ENCODE measurements at places on chromosomes 7 and 10. TPM values are rescaled to one million over a fixed set of nuclear protein-coding genes. Genes with fewer than 3 reads are reported as not detected.

- DNase-seq: no peak
Observed at GRCh38 chr10:86700851-86701617, 32.7 kb downstream of the LDB3 start.

DNA sequence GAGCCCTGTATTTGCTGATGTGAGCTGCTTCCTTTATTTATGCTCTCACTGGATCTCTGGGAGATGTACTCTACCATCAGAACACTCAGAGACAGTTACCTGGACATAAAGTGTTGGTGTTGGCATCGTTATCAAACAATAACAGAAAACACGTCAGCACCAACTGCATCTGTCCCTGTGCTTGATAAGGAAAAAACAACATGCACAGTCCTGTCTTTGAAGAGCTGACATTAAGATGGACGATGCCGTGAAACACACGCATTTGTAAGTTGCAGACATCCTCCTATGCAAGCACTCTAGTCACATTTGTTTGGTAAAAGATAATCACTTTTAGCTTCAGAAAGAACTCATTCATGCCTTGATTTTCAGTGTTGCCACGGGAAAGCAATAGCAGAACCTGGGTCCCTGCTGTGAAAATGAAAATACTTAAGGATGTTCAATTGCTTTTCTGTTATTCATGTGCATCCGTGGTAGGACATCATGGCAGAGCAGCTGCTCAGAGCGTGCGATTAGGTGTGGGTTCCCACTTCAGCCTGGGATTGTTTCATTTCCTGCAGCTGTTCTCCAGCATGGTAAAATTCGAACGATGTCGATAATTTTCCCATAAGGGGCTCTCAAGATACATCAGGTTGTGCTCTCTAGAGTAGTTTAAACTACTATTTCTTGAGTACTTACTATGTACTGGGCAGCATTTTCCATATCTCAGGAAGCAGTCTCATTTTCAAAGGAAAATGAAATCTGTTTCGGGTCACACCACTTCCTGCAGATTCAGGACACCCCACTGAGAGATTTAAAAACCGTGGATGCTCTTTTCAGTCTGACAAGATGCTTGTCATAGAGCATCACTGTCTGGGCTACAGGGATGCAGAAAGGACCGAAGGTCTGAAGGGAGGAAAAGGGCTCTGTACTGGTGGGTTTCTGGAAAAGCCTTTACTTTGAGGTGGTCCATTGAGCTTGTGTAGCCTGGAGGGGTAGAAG is 248.7 kb downstream of the CAMK1D start:
- DNase-seq: peak; percentile 87

DNA sequence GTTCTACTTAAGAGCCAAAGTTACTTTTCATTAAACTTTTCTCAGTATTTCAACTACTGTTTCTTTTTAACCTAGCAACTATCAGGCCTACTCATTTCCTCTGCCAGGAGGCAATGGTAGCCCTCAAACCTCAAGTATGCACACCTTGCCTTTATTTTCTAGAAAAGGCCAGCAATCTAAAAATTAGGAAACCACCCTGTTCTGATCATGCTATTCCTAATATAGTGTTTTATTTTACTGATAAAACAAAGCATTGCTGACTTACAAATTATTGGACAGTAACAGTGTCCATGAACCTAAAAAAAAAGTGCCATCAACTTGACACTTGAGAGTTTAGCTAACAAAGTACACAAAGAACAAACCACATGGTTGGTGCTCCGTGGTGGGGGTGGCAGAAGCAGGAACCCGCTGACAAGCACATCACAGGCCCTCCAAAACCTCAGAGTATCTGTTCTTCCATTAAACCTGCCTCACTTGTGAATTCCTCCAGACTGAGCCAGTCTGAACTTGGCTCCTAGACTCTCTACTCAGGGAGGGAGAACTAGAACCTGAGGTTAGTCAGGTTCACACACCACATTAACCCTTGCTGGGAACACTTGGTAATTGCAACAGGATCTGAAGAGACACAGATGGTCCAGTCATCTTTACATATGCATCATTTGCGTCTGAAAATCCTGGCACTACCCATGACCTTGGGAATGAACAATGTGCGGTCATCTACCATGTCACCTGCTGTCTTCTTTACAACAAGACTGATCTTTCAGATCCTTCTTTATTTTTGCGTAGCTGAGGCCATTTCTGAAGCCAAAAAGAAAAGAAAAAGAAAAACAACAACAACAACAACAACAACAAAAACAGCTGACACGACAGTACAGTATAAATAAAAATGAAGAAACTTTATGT is 31.9 kb downstream of the PIP4K2A start:
- no peak for DNase-seq

- no peak for DNase-seq
Observed at GRCh38 chr7:81297317-81297716, 378.5 kb upstream of the SEMA3C start.

The NUDT1 gene
- 117 TPM for total RNA-seq

DNA sequence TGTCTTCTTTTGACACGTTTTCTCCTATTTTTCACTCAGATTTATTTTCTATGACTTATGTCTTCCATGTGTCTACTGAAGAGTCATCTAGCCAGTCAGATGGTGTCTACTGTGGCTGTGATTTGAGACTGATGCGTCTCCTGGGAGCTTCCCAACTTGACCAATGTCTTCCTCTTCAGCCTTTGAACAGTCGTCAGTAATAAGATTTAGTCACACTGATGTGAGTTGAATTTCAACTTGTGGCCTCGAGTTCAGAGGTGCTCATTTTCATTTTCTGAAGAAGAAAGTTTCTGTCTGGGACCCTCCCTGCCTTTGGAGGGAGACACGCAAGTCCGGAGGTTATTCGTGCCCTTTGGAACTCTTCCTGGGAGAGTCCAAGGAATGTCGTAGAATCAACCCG is 221.9 kb upstream of the INHBA start:
- no peak for DNase-seq

DNA sequence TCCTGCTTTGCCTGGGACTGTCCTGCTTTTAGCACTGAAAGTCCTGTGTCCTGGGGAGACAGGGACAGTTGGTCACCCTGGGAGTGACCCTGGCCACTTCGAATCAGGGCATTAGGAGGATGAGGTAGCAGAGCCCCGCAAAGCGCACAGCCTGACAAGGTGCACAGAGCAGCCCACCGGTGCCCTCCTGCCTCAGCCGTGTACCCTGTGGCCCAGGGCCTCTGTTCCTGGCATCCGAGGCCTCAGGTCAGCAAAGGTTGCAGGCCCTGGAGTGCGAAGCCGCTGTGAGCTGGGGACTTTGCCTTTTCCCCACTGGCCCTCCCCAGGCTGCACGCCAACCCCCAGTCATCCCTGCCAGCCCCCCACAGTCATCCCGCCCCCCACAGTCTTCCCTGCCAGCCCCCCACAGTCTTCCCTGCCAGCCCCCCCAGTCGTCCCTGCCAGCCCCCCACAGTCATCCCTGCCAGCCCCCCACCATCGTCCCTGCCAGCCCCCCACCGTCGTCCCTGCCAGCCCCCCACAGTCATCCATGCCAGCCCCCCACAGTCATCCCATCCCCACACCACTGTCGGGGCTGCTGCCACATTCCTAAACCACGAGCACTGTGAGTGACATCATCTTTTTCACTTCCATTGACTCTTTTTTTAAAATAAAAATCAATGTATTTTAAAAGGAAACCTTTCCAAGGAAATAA is 91.8 kb downstream of the RGS10 start:
- DNase-seq: no peak

The GIMAP6 gene
- total RNA-seq: not detected

DNA sequence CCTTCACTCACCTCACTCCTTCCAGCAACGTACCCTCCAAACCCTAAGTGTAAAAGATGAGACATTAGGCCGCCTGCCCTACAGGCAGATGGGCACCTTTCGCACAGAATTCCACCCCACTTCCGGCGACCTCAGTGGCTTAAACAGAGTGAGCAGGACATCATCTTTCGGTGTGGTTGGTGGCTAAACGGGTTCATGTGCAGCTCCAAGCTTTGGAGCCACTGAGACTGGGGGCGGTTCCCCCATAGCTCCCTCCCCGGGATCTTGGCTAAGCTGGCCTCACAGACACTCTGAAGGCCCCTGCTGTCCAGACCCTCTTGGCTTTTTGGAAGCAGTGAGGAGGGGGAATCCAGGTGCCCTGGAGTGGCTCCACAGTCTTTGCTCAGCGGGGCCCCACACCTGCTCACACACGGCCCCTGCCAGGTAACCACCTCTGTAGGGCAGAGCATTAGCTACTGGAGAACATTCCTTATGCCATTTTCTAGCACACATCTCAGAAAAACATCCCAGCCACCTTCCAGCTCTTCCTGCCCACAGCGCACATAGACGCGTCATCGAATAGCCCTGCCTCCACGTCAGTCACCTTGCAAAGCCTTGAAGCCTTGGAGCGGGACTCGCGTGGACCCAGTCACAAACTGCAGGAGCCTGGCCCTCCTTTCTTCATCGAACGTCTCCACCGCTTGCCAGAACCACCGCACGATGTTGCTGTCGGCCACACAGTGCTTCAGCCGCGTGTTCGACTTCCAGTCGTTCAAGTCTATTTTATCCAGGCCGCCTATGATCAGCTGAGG is 108.8 kb downstream of the SMURF1 start:
- no peak for DNase-seq

GRCh38 chr7:16880554-16880953 is 1.2 kb downstream of the AGR3 start:
- no peak for DNase-seq

The CREB5 gene
- 7.1 TPM for total RNA-seq

The MGAM2 gene
- not detected for total RNA-seq

DNA sequence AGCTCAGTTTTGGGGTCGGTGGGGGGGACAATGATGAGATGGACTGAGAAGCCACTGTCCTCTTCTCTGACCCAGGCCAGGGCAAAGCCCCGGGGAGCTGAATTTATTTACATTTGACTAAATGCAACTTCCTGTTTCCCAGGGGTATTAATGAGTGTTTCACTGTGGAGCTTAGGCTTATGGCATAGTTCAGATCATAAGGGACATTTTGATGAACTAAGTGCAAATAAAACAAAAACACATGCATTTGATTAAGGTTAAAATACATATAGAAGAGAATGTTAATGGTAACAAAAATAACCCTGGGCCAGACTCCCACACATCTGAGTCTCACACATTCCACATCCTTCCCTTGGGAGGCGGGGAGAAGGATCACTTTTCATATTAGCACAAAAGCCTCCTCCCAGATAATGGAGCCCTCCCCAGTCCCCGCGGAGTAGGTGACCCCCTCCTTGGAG is 320.6 kb downstream of the FRMD4A start:
- peak; percentile 80 for DNase-seq

DNA sequence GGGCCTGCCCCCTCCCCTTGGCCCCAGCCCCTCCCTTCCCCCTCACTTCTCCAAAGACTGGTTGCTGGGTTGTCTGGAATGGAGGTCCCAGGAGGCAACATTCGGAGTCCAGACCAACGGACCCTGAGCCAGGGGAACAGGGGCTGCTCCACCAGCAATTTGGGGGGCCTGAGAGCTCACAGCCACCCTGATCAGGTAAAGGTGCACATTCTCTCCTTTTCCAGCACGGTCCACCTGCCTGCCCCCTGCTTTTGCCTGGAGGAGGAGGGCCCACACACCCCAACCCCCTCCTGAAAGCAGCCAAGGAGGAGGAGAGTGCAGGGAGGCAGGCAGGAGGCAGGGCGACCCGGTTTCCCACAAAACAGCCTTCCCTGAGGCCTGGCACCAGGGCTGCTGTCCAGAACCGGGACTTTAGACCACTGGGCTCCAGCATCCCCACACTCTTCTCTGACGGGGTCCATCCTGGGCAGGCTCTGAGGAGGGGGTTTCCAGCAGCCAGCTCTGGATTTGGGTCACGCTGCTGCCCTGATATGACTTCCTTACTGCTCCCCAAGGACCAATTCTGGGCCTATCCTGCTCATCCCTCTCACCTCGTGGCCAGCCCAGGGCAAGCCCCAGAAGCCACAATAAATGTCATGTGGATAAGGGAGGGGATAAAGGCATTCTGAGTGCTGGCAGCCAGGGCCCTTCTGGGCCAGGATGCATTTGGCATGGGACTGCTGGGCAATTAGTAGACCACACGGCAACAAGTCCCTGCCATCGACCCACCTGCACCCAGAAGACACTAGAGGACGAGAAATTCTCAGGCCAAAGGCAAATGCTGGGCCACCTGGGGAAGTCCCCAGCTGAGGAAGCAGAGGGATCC is 1.1 kb upstream of the CAMK2B start:
- DNase-seq: no peak

DNA sequence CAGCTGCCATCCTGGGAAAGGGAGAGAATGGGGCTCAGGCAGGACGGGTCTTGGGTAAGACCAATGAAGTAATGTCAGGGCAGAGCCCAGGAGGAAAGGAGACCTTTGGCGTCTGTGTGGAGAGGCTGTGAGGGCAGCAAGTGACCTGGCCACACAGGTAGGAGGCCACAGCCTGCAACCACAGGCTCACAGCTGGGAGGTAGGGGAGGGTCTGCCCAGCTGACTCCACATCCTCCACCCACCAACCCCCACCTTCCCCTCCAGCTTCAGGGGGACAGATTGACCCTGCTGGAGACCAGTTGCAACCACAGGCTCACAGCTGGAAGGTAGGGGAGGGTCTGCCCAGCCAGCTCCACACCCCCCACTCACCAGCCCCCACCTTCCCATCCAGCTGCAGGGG is 262.2 kb upstream of the TCERG1L start:
- no peak for DNase-seq

The CTAGE15 gene
- total RNA-seq: not detected

DNA sequence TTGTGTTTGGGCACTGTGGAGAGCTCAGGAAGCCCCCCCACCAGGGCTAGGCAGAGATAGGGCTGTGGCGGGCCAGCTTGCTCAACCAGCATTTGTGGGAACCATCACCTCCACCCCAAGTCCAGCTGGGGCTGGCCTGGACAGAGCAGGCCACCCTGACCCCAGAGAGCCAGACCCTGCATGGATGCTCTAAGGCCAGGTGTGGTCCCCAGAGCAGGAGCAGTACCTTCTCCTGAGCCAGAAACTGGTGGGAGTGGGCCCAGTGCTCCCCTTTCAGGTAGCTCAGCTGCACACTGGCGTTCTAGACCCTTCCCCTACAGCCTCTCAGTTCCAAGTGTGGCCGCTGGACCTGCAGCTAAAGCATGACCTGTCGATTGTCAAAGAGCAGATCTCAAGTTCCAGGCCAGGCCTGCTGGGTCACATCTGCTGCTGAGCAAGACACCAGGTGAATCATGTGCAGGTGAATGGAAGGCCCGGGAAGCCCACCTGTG is 57.2 kb downstream of the RASGEF1A start:
- no peak for DNase-seq

The SEMA3E gene
- not detected for total RNA-seq

- DNase-seq: no peak
Observed at GRCh38 chr10:46037107-46037825, 6.8 kb upstream of the NCOA4 start.

- no peak for DNase-seq
Observed at GRCh38 chr7:96789914-96790313, 80.3 kb upstream of the SEM1 start.

GRCh38 chr10:123967626-123968243 is 76.1 kb upstream of the CPXM2 start:
- peak; percentile 65 for DNase-seq

The AMPH gene
- 2.1 TPM for total RNA-seq

All from A673 (cell line).